ENCODE measurements at places on chromosomes 11 and 22.
A peak's percentile ranks its signal among the peaks of the same experiment; 100 is the strongest.

GRCh38 chr11:126113963-126114362 is 51.3 kb upstream of the CDON start:
- no peak for DNase-seq

DNA sequence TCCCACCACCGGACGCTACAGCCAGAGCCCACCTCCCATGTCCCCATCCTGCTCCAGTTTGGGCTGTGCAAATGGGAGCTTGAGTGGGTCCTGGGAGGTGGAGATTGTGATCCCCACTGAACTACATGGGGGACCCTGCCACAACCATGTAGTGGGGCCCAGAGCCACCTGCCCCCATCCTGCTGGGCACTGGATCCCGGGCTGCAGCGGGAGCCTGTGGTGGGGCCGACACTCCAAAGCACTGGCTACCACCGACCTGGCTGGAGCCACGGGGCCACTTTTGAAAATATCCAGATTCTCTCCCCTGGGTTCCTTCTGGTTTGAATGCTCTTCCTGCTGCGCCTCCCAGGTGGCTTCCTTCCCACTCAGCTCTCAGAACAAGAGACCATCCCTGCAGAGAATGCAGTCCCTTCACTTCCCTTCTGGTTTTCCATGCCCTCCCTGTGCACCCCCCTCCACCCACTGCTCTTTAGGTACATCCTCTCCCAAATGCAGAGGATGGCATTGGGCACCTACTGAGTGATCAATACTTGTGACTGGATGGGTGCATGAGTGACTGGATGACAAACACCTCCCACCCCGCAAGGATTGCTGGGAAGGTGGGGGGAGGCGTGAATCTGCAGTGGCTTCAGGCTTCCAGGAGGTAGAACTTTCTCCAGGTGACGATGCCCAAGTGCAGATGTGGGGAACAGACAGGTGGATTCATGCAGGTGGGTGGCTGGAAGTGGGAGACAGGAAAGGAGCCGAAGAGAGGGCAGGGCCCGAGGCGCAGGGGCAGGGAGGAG is 846 bp upstream of the UNC93B1 start:
- DNase-seq = no peak

DNA sequence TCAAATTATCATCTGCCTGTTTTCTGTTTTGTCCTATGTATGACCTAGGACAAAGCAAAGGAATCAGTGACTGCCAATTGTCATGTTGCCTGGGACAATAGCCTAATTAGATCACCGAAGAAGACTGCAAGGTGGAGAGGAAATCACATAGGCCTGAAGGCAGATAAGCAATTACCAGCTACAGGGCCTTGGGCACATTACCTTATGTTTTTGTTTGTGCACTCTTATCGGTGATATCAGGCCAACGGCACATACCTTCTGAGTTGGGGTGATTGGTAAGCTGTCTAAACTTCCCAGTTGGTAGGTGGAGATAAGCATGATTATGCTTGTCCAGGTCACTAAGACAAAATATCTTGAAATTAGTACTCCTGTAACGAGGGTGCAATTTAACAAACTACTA is 58.1 kb upstream of the FAM181B start:
- DNase-seq = no peak

DNA sequence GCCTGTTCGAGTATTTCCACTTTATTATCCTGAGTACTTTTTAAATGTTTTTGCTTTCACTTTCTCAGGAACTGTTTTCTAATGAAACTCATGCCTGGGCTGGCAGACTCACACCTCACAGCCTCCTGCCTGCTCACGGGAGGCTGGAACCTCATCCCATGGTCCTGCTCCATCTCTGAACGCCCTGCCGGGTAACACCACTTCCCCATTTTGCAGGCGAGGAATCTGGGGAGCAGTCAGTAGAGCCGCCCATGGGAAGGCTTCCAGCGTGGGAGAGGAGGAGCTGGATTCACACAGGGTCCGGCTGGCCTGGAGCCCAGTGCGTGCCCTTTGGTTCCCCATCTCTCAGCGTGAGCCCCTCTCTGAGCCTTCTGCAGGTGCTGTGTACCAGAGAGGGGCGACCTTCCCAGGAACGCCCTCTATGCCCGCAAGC is 53.6 kb downstream of the SCUBE1 start:
- DNase-seq = no peak

- no peak for DNase-seq
Measured at GRCh38 chr11:387193-387793, 6.7 kb upstream of the PKP3 start.

GRCh38 chr11:65258988-65259387 is 2.8 kb upstream of the POLA2 start:
- no peak for DNase-seq

DNA sequence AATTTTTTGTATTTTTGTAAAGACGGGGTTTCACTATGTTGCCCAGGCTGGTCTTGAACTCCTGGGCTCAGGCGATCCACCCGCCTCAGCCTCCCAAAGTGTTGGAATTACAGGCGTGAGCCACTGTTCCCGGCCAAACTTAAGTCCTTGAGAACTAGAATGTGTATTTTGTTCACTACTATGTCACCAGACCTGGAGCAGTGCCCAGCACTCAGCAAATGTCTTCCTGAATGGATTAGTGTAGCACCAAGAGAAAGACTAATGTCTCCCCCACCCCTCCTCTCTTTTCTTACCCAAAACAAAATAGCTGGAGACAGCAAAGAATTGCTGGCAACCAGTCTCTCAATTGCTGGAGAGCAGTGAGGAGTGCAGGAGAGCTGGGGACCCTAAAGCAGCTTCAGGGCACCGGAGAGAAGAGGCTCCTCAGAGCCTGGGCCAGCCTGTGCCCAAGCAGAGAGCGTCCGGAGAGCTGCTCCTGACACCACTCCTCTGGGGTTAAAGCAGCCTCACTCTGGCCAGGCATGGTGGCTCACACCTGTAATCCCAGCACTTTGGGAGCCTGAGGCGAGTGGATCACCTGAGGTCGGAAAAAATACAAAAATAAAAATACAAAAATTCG is 14.9 kb downstream of the SLC25A18 start:
- peak; percentile 44 for DNase-seq

GRCh38 chr11:128879817-128880216 is 11.3 kb upstream of the KCNJ5 start:
- no peak for DNase-seq

DNA sequence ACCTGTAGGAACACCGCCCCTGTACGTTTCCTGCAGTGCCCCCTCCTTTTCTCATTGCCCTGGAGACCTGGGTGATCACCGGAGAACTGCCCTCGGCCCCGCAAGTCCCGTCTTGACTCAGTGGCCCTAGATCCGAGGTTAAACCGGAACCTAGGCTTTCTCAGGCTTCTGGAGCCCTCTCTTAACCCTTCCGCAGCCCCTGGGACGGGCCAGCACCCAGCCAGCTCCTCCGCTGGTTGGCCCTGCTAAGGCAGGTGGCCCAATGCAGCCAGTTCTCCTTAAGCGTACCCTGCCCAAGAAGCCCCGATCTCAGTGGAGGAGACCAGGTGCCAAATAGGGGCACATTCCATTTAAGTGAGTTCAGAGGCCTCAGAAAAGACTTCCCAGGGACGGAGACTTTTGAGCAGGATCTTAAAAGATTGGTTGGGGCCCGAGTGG is 776 bp downstream of the NLRX1 start:
- peak; percentile 31 for DNase-seq

- DNase-seq = no peak
Measured at GRCh38 chr11:59943997-59944714, 5.9 kb downstream of the OOSP1 start.

GRCh38 chr11:74004759-74005615 is 3.9 kb downstream of the UCP3 start:
- no peak for DNase-seq

- no peak for DNase-seq
Measured at GRCh38 chr11:83663988-83664387, 377.8 kb upstream of the CCDC90B start.

DNA sequence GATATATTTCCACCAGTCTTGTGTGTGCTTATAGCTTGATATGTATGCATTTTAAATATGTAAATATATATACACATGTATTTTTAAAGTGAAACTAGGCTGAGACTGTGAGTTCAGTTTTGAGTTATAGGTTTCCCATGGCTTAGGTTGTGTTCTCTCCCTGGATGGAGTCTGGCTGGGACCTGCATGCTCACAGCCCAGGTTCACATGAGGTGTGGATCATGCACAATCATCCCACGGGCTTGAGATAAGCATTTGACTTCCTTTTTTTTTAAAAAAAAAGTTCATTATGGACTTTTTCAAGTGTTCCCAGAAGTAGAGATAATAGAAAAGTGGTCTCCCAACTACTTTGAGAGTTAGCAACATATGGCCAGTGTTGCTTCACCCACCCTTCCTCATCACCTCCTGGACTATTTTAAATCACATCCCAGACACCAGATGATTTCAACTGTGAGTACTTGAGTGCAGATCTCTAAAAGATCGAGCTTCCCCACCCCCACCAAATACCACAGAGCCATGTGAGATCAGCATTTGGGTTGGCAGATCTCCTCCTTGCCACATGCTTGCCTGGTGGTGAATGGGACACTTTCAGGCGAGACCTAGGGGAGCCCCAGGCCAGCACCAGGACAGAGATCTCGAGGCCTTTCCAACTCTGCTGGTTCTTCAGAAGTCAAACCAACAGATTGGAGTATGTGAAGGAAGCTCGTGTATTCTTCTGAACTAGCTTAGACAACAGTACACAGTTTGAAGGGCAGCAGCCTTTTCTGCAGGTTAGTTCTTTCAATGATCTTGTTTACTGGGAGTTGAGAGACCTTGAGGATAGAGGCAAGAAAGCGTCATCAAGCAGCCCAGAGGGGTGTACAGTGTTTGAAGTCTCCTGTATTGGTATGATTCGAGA is 15.9 kb downstream of the MED15 start:
- peak; percentile 87 for DNase-seq

- DNase-seq = no peak
Measured at GRCh38 chr11:46984548-46984947, 48.0 kb downstream of the CSTPP1 start.

GRCh38 chr22:49426098-49426497 is 401.6 kb downstream of the BRD1 start:
- DNase-seq = no peak

GRCh38 chr11:134513585-134514120 is 101.6 kb upstream of the B3GAT1 start:
- DNase-seq = no peak

DNA sequence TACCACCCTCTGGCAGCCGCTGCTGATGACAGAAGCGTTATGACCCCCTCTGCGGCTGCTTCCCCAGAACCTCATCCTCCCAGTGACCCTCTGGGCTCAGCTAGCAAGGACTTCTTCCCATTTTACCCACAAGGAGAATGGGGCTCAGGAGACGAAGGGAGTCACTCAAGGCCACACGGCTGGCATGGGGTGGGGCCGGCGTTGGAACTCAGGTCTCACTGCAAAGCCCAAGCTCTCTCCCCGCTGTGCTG is 16.8 kb upstream of the SUN2 start:
- DNase-seq = no peak

DNA sequence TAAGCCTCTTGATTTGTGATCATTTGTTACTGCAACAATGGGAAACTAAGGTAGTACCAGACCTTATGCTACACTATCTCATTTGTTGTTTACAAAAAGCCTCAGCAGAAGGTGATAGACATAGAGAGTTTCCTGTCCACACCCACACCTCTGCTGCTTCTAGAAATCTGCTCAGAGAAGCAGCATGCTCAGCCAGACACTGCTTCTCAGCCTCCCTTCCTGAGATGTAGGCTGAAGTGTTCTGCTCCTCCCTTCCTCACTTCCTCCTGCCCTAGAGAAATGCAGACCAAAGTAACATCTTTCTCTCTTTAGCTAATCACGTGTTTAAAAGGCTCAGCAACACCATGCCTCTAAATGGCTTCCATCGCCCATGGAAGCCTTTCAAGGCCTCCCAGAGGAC is 88.4 kb downstream of the SLC1A2 start:
- no peak for DNase-seq

DNA sequence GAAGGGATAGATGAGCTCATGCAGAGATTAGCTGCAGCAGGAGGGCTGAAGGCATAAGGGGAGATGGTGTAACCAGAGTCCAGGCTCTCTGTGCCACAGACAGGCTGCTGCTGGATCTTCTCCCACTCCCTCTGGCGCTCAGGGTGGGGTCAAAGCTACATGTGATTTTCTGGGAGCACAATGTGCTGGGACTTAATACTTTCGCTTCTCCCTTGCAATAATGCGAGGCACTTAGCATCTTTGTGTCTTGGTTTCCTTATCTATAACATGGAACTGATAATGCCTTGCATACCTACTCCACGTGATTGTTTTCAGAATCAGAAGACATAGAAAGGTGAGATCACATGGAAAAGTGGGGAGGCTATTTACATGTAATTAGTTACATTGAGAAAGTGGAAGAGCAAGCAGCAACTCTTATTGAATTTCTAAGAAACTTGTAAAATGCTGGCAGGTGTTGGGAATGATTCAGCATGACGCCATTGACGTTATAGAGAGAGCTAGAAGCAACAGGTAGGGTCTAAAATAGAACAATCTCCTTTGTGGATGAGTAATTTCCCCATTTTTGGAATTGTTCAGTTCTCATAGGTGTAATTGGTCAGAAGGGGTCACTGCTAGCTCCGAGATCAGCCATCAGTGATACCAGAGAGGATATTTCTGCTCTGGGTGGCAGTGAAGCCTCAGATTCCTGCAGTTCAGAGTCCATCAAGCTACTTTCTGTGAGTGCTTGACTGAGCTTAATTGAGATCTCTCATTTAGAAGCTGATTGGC is 8.2 kb upstream of the OR9I1 start:
- DNase-seq = no peak

GRCh38 chr11:90309693-90310092 is 86.8 kb upstream of the CHORDC1 start:
- DNase-seq = no peak

DNA sequence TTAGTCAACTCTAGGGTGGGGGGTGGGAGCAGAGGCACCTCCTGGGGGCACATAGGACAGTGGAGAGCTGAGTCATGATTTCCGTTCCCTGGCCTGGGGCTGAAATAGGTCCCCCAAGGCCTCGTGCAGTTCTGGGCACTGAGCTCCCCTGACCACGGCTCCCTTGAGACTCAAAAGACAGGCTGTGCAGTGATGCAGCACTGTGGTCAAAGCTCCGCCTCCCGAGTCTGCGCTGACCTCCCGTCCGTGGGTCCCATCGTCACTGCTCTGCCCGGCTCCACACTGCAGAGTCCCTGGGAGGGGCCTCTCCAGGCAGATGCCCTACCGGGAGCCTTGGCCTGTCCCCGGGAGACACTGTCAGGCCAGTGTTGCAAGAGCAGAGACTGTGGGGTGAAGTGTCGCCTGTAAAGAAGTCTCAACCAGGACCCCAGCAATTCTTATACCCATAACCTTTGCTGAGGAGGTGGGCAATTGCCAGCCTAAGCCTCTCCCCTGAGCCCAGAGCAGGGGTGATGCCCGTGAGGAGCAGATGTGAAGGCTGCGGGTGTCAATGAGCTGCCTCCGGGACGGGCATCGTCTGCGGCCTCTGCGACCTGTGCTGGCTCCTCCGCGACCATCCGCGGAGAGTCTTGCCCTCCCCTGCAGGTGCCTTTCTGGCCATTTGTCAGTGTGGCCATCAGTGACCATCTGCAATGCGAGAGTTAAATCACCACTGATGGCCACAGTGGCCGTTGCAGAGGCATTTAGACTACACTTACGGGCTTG is 877.3 kb downstream of the BRD1 start:
- DNase-seq = no peak

DNA sequence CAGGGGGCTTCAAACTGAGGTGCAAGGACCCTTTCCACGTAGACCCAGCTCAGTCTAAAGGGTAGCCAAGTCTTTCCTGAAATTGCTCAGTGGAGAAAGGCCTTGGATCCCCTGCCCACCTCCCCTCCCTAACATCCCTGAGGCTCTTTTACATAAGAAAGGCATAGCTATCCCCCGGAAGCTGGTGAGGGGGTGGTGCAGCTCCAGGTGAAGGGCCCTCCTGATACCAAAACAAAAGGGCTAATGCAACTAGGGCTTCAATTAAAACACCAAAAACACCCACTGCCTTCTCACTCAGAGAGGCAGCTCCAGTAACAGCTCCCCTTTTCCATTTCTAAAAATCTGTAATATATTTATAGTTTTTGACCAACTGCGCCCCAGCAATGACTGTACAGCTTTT is 5.8 kb downstream of the SHANK2 start:
- no peak for DNase-seq

Measured in fibroblast of skin of abdomen (primary cell).